ENCODE measurements at places on chromosomes 5 and 9.

- DNase-seq = no peak
Measured at GRCh38 chr5:180100621-180101450, 29.3 kb upstream of the RNF130 start.

GRCh38 chr9:85142968-85143367 is 473.4 kb downstream of the NTRK2 start:
- no peak for DNase-seq

DNA sequence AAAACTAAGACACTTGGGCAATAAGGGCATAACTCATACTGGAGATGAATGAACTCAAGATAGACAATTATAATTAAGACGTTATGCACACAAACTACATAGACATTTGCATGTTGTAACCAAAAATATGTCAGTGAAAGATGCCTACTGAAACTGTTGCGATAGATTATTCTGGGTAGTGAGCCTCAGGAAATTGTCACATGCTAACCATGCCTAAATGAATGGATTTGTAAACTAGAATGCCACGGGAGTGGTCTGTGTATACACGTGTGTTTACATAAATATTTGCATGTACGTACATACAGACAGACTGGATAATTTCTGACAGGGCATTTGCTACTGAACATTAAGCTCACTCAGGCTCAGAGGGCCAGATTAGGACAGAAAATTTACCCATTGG is 1.2 kb downstream of the NIPSNAP3B start:
- DNase-seq = no peak

- DNase-seq = no peak
Measured at GRCh38 chr5:137492331-137492730, 6.8 kb downstream of the SPOCK1 start.

- no peak for DNase-seq
Measured at GRCh38 chr5:147809830-147810666, 21.4 kb downstream of the SPINK1 start.

DNA sequence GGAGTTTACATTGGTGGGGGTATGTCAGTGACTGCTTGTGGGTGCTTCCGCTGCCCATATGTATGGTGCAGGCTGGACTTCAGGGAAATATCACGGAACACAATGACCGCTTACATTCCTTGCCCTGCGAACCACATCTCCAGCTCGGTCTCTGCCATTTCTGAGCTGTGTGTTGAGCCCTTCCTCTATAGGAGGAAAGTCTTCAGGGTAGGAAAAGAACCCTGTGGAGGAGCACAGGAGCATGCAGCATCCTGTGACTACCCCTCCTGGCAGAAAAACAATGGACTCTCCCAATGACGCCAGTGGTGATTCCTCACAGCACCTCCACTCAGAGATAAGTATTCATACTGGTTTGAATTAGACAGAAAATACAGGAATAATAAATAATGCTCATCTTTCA is 276.8 kb upstream of the MAP3K1 start:
- no peak for DNase-seq

DNA sequence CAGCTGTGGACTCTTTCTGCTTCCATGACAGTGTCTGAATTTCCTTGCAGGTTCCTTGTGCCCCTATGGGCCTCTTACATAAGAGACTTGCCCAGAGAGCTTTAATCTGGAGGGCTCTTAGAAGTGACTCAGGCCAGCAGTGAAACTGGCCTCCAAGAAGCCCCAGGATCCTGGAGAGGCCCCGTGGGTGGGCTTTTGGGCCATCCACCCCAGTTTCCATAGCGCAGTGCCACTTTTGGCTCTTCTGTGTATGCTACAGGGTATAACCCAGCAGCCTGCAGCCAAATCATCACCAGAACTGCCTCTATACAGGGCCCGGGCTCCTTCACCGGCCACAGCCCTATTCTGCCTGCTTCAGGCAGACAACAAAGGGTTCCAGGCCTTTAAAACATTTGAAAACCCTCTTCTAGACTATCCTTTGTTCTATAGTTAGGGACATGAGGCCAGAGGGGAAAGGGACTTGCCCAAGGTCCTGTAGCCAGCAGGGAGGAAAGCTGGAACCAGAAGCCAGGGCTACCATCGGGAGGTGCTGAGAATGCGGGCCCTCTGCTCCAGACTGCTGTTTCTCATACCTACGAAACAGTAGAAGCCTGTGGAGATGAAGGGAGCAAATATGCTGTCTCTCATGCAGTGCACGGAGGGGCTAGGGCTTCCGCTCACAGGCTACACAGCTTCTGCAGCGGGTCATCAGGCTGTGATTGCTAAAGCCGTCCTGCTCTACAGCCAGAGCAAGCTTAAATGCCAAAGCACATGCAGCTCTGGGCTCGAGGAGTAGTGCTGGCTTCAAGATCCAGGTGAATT is 18.0 kb downstream of the SH3PXD2B start:
- no peak for DNase-seq

- DNase-seq = no peak
Measured at GRCh38 chr9:136189394-136190236, 15.3 kb downstream of the LHX3 start.

GRCh38 chr5:61020415-61020814 is 75.4 kb downstream of the NDUFAF2 start:
- no peak for DNase-seq

DNA sequence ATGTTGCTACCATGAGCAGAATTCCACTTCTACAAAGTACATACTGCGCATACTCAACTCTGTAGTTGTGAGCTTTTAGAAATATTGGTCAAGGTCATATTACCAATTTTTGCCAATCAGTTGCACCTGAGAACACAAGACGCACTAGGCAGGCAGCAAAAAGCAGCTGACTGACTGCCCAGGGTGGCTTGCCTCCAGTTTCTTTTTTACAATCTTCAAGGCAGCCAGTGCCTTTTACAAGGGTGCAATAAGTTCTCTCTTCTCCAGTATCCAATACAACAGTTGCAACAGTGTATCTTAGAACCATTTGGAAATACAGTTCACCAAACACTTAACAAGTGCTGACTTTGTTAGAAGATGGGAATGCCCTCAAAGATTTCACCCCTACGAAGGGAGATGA is 16.1 kb upstream of the FOXB2 start:
- no peak for DNase-seq

DNA sequence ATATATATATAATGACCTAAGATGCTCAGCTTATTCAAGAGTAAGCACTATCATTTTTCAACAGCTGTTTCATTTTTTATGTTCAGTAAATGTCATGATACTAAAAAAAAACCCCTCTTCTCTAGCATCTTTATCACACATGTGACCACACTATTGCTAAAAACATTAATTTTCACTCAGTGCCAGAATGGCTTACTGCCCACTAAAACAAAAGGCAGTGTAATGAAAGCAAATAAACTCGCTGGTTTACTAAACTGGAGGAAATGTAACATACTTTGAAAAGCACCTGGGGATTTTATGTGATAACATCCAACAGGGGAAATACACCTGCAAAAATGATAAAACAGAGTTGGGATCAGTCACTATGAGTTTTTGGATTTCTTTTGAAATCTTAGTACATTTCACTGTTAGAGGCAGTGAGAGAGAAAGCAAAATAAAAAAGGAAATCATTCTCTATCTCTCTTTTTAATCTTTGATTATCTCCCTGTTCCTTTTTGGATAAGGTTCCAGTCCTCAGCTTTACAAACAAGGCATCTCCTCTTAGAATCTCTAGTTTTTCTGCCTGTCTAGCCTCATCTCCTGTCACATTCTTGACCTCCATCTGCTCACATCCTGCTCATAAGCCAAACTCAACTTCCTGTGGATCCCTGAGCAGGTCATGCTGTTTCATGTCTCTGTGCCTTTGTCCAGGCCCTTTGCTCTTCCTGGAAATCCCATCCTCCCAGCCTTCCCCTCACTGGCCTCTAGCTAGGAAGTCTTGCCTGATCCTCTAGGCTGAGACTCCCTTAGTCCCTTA is 338.0 kb downstream of the MAN2A1 start:
- no peak for DNase-seq

- no peak for DNase-seq
Measured at GRCh38 chr9:92455217-92455616, 27.1 kb downstream of the ASPN start.

- DNase-seq = no peak
Measured at GRCh38 chr5:56321236-56321881, 88.2 kb upstream of the ANKRD55 start.

GRCh38 chr9:127955294-127956015 is 17.8 kb upstream of the DPM2 start:
- DNase-seq = peak; percentile 81

- no peak for DNase-seq
Measured at GRCh38 chr9:134169724-134170401, 5.5 kb upstream of the RNU6ATAC start.

DNA sequence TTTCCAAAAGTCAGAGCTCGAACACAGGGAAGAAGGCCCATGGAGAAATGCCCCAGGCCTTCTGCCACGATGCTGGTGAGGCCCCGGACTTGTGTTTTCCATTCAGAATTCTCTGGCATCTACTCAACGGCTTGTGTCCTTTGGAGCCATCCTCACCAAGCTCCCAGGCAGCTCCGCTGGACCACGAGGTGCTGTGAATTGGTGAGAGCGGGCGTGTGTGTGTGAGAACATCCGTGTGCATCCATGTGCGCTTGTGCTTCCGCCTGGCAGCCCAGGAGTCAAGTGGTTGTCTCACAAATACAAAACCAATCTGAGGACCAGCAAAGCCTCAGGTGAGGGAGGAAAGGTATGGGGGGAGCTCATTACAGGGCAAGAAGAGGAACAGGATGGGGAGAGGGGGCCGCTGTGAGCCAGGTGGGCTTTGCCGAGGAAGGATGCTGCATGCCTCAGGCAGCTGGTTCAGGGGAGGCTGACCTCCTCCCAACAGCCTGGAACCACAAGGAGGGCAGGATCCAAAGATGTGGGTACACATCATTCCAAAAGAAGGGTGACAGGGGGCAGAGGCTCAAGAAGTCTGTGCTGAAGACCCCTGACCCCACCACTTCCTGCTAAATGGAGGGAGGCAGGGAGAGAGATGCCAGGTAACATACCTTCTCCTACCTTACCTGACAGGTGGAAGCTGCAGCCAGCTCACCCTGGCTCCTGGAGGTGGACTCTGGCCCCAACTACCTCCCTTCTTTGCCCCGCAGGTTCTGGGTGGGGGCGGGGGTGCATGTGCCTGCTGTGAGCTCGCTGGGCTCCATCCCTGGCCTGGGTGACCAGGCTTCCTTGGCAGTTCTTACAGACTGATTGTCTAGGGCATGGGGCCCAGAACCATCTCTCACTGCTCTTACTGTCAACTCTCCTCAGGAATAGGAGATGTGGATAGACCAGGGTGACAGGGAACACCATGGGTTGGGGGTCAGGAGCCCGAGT is 196.3 kb downstream of the PAX5 start:
- no peak for DNase-seq
